Tibial nerve (tissue), 4 donors: ENCODE measurements at places on chromosomes 2 and 18. TPM values are rescaled to one million over a fixed set of nuclear protein-coding genes. Genes with fewer than 3 reads are reported as not detected.

The PRSS56 gene
- total RNA-seq, result not detected

The ADGRF3 gene
- not detected for total RNA-seq

The SP140L gene
- 11.6 TPM for total RNA-seq

The VSNL1 gene
- 0.63 TPM for total RNA-seq

The PRKAG3 gene
- not detected for total RNA-seq

The TUBA3E gene
- total RNA-seq, result not detected

DNA sequence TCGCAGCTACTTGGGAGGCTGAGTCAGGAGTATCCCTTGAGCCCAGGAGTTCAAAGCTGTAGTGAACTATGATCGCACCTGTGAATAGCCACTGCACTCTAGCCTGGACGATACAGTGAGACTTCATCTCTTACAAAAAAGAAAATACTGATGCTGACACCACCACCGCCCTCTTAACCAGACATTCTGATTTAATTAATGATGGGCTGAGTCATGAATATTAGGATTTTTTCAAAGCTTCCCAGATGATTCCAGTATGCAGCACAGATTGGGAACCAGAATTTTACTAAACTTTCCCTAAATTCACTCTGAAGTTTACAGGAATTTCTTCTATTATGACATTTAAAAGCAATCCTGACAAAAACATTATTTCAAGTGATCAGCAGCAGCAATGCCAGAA, 130.1 kb downstream of the ERBB4 start:
- no peak for DNase-seq

- no peak for DNase-seq
Observed at GRCh38 chr2:172972005-172972619, 103.5 kb upstream of the MAP3K20 start.

DNA sequence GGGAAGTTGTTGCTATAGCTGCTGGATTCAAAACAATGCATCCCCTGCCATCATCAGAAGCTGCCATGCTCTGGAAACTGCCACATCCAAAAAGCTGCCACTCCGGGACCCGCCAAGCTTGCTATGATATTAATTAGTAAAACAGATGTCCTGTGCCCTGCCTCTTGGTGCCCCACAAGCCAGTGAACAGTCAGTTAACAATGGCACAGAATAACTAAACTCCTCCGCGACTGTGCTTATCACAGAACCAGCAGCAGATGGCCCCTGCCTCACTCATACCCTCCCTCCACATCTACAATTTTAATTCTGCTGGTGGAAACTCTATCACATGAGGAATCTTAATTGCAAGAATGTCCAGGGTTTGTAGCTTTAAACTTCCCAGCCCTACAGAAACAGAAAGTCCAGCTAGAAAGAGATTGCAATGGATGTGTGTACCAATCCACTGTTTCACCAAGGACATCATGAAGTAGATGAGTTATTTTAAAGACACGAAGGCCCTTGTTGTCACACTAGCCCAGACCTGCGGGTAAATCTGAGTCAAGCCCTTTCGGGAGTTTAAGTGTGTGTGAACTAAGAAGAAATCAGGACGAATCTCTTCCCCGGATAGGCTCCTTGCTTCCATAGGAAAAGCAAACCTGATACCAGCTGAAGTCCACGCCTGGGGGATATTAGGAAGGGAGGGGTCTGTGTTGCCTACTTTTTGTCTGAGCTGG, 7.4 kb upstream of the ACYP2 start:
- no peak for DNase-seq

GRCh38 chr2:205002390-205002789, 457.1 kb downstream of the PARD3B start:
- no peak for DNase-seq

GRCh38 chr2:68341583-68341982, 21.8 kb upstream of the CNRIP1 start:
- DNase-seq, result no peak

DNA sequence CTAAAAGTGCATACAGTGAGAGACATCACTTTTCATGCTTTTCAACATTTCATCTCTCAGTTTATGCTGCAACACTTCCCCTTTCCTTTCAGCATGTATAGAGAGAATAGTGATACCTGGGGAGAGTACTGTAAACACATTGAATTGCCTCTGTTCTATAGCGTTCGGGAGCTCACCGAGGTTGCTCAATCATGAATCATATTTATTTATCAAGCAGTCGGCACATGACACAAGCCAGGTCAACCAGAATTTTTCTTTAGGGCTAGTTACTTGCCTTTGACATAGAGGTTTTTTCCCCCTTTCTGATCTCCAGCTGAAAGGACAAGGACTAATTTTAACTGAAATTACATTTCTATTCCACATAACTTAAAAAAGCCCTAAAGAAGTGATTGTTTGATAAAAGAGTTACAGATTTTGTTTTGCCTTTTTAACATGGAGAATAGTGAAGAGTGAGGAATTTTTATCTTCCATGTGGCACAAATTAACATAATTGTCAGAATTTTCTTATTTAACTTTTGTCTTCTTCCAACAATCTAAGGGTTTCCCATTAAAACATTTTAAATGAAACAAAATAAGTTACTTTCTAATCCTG, 690.9 kb upstream of the TMEFF2 start:
- no peak for DNase-seq

- DNase-seq, result no peak
Observed at GRCh38 chr18:56238576-56238975, 399.8 kb downstream of the TXNL1 start.

- no peak for DNase-seq
Observed at GRCh38 chr2:232236200-232236599, 142.4 kb upstream of the ALPP start.

GRCh38 chr18:10213526-10213925, 240.9 kb upstream of the APCDD1 start:
- no peak for DNase-seq

DNA sequence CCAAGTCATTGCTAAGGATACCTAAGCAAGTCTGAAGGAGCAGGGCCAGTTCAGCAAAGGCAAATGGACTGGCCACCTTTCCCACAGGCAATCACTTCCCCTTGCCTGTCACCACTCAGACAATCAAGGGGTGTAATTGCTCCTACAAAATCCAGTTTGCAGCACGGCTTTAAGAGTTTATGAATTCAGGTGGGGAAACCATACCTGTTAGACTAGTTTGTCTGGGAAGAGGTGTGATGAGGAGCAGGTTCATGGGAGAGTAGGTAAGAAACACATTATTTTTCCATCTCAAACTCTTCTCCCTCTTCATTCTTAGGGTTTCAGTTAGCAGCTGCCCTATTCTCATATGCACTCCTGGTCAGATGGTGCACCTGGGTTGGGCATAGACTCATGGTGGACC, 102.5 kb downstream of the EVA1A start:
- no peak for DNase-seq

DNA sequence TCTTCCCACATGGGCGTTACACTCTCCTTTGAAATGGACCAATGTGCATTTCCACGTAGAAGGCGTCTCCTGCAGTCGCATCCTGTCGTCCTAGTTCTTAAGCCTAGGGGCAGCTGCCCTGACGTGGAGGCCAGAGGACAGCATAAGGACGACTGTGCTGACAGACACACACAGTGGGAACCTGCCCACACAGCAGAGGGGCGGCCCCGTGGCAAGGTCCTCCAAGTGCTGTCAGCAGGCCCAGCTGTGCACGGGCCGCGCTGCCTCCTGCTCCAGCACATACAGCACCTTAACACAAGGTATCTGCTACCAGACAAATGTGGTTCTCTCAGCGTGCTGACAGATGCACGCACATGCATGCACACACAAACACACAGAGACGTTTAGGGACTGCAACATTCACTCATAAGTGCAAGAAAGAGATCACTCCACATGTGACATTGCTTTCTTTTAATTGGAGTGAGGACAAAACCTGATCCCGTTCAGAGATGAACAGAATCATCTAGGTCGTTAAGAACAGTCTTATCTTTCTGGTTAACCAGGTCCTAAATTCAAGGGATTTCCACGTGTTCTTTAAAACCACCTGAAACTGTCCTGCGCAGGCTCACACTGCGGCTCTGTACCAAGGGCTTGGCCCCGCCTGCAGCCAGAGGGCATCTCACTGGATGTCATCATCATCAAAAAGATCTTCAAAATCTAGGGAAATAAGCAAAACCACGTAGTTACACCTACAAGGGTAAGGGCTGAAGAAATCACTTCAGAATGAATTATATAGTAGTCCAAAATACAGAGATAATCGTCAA, 5.5 kb downstream of the COPS9 start:
- no peak for DNase-seq

- DNase-seq, result no peak
Observed at GRCh38 chr2:174492963-174493431, 6.2 kb upstream of the GPR155 start.

- no peak for DNase-seq
Observed at GRCh38 chr2:144161061-144161460, 358.9 kb downstream of the ZEB2 start.

DNA sequence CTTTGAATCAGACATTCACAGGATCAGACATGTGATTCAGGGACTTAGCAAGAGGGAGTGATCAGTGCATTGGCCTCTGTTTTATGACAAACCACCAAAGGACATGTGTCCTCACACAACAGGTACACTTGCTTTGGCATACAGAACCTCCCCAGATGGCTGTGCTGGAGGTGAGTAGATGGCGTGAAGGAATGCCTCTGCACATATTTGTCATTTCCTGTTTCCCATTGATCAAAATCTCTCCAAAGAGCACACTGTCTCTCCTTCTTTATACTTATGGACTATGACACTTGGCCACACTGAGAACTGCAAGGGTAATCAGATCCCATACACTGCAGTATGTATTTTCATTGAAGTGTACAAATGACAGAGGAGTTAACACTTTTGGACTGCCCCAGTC, 927.6 kb downstream of the TSN start:
- DNase-seq, result no peak

DNA sequence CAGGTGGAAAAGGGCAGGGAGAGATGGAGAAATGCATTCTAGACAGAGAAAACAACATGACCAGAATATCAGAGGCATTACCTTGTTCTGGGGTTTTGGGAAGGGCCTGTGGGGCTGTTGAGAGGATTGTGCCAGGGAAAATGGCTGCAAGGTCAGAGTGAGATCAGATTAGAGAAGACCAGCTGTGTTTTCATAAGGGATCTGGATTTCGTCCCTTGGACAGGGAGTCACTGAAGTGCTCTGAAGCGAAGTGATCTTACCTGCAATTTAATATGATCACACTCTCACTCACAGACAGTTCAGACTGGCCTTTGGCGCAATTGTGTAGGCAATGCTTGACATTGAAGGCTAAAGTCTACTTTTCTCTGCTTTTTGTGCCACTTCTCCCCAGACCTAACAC, 20.3 kb upstream of the REG3G start:
- DNase-seq, result no peak

DNA sequence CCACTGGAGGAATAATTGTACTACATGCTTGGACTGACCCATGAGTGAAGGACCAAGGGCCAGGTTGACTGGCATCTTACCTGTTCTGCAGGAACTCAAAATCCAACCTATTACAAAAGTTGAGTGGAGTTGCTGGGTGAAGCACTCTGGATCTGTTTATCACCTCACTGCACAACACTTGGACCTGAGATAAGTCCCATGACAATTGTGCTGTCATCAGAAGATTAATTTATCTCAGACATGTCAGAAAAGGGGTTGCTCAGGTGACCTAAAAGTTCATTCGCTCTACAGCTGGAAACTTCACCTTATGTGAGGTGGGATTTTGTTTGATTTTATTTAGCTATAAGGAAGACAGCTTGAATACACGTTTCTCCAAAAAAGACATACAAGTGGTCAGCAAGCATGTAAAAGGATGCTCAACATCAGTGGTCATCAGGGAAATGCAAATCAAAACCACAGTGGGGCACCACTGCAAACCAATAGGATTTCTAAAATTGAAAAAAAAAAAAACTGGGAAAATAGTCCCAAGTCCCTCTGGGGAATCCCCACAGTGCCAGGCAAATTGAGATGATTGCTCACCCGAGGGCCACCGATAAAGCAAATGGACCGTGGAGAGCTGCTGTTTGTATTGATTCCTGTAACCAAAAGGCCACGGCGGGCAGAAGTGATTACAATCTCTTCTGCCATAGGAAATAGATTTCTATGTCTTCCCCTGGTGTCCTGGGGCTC, 65.8 kb upstream of the SLC35F5 start:
- no peak for DNase-seq

DNA sequence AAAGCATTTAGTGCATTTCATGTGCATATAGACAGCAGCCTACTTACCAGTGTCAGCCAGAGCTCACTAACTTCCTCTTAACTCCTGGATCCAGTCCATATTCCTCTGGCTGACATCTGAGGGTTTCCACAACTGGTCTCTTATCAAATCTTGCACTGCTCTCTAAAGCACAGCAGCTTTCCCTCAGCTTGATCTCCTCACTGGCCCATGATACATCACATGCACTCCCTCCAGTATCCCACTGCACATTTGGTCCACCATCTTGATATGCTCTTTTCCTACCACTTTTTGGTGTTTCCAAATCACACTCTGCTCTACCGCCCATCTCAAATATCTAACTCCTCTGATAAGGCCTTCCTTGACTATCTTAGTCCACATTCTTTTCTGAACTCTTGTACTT, 105.0 kb upstream of the ZFP36L2 start:
- DNase-seq, result no peak

DNA sequence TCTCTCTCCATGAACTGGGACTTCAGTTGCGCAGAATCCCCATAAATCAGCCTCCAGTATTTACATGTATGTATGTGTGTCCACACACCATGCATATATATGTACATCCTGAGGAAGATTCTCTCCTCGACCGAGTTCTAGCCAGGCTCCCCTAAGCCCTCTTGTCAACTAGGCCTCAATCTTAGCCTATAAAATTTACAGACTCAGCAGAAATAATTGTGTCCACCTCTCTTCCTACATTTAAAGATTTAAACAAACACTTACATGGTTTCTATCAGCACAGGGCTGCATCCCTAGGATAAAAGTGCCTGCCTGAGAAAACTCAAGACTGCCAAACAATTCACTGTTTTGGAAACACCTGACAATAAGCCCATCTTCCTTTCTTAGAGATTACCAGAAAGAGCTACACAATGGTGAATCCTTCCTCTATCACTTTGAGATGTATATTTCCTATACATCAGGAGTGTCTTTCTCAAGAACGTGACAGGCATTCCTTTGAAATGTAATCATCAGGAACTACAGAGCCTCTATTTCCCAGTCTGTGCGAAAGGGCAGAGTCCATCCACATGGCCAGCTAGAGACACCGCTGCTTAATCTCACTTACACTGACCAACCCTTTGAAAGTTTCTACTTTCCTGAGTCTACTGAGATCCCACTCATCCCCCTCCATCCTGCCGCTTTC, 39.5 kb downstream of the ZNF519 start:
- DNase-seq, result no peak

- DNase-seq, result no peak
Observed at GRCh38 chr2:161312996-161313395, 4.8 kb downstream of the PSMD14 start.

DNA sequence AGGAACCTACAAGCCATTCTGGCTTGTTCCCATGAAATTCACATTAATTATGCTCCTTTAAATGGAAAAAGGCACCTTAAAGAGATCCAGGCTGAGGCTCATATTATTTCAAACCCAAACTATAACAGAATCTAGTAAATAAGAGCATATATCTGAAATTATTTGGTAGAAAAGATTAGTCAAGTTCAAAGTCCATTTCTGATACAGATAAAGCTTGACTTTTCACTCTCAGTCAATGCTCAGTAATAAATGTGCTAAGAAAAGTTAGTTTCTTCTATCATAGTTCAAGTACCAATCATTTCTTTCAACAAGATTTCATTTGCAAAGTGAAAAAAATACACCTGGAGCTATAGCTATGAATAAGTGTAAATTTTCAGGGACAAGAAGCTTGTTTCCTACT, 61.8 kb upstream of the NARS1 start:
- no peak for DNase-seq

GRCh38 chr2:197356136-197356535, 45.6 kb upstream of the ANKRD44 start:
- DNase-seq, result no peak
